ENCODE measurements at places on chromosomes 5 and 9. TPM values are rescaled to one million over a fixed set of nuclear protein-coding genes. Genes with fewer than 3 reads are reported as not detected.

The PCDHB11 gene
- 3.3 TPM for total RNA-seq

The COL23A1 gene
- 5.5 TPM for total RNA-seq

- no peak for DNase-seq
Measured at GRCh38 chr5:118891252-118891651, 97.1 kb downstream of the DTWD2 start.

- no peak for DNase-seq
Measured at GRCh38 chr5:10699987-10700386, 61.0 kb downstream of the DAP start.

GRCh38 chr9:105131981-105132380, 112.5 kb upstream of the SLC44A1 start:
- DNase-seq, result no peak

DNA sequence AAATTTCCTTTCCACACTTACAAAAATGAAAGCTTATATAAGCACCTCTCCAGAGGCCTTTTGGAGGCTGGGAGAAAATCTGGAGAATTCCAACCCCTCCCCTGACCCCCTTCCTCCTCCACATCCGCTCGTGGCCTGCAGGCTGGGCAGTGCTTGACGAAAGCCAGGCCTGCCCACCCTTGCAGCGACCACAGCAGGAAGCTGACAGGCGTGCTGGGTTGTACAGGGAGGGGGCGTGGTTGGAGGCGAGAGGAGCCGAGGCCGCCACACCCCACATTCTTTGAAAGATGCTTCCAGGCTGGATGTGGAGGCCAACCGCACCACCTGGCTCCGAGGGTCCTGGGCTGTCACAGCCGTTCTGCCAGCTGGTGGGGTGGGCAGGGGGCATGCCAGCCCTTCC, 47.8 kb upstream of the IER5L start:
- peak; percentile 89 for DNase-seq

DNA sequence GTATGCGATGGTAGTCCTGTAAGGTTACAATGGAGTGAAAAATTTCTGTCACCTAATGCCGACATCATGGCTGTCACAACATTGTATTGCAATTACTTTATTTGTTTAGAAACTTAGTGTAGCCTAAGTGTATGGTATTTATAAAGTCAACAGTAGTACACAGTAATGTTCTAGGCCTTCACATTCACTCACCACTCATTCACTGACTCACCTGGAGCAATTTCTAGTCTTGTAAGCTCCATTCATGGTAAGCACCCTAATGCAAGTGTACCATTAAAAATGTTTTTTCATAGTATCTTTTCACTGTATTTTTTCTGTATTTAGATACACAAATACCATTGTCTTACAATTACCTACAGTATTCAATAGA, 58.5 kb downstream of the ATP10B start:
- DNase-seq, result no peak

- DNase-seq, result no peak
Measured at GRCh38 chr5:175709276-175709781, 51.5 kb downstream of the HRH2 start.

GRCh38 chr9:12853051-12853450, 78.2 kb downstream of the LURAP1L start:
- DNase-seq, result no peak

DNA sequence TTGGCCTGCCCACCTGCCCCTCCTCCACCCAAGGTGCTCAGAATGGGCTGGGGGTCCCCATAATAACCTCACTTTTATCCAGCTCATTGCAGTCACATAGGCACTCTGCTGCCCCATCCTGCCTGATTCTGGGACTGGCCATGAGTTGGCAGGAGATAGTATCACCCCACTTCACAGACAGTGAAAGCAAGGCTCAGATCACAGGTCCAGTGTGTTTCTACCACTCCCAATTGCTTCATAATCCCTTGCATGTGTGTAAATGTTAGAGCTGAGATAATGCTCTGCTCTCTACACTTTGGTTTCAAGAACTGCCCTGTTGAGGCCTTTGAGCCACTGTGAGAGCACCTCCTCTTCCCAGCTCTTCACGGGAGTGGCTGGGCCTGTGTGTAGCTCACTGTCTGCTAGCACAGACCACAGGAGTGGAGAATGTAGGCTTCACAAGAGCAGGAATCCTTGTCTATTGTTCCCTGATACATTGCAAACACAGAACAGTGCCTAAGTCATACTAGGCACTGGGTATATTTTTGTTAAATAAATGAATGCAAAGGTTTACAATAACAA, 8.4 kb downstream of the PCYOX1L start:
- DNase-seq, result no peak

GRCh38 chr5:155885199-155885598, 441.8 kb upstream of the SGCD start:
- no peak for DNase-seq
